ENCODE measurements at places on chromosomes 7 and 10. TPM values are rescaled to one million over a fixed set of nuclear protein-coding genes. Genes with fewer than 3 reads are reported as not detected.

The CCM2 gene
- total RNA-seq: 36.3 TPM

DNA sequence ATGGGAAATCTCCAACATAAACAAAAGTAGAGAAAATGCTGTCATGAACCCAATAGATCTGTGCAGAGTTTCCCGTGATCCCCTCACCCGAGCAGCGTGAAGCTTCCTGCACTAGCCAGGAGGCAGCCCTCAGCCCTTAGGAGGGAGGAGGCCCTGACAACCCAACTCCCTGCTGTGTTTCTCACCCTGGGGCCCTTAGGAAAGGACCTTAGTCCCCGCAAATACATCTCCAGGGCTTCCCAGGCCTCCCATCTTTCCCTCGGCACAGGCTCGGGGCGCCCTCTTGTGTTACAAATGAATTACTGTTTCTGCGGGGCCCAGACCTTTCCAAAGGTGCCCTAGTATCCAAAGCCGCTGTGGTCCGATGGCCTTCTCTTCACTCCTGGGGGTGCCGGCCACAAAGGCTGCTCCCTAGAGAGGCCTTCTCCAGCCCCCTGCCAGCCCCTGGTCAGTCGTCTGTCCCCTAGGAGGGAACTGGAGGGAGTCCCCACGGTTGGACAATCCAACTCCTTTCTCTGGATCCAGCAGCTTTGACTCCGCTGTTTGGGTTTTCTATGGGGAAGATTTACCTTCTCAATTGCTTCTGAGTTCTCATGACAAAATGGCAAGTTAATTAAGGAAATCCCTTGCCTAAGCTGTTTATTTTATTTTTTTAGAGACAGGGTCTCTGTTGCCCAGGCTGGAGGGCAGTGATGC is 49.9 kb upstream of the SH2B2 start:
- DNase-seq: no peak

The COL17A1 gene
- total RNA-seq: 150 TPM

The CYP2E1 gene
- 26.9 TPM for total RNA-seq

The ZPBP gene
- not detected for total RNA-seq

The NPSR1 gene
- total RNA-seq: not detected

All from esophagus squamous epithelium (tissue), 5 donors.